ENCODE measurements at places on chromosomes 2 and 18.

- no peak for DNase-seq
These were observed 20.9 kb downstream of the GKN2 start for GRCh38 chr2:68931799-68932198.

DNA sequence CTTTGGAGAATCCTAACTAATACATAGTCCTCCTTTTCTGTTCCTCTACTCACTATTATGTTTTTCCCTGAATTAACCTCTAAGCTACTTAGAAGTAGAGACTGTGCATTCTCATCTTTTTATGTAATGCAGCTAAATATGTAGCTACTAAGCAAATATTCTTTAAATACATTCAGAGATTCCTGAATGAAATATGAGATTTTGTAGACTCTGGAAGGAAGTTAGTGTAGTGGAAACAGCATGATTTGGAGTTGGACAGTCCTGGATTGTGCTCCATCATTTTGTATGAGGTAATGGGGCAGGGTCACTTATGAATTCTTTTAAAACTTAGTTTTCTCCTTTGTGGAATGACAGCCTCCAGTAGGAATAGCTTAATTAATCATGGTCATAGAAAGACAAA, 24.7 kb upstream of the NT5C1B start:
- no peak for DNase-seq

- no peak for DNase-seq
These were observed 45.9 kb upstream of the TXNDC2 start for GRCh38 chr18:9839853-9840252.

- DNase-seq, result no peak
These were observed 1.4 kb upstream of the TTL start for GRCh38 chr2:112480530-112481049.

GRCh38 chr2:195830968-195831950, 174.2 kb downstream of the SLC39A10 start:
- no peak for DNase-seq

DNA sequence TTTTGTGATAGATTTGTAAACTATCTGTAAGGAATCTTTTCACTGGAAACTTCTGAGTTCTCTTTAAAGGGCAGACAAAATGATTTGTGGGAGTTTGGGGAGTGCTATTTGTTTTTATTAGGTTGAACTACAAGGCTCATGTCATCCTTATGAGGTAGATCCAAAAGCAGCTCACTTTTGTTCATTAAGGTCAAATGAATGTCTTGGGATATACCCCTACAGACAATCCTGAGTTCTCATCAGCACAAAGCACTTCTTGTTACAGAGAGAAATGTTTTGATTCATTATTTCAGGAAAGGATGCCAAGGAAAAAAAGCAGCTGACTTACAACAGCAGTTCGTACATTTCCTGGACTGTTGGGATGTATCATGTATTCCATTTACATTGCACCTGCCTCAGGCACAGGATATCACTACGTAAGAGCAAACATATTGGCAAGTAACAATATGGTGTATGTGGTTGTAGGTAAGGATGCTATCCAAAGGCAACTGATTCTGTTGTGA, 68.9 kb downstream of the DCC start:
- DNase-seq, result no peak

GRCh38 chr2:188439986-188440385, 148.3 kb downstream of the GULP1 start:
- no peak for DNase-seq

DNA sequence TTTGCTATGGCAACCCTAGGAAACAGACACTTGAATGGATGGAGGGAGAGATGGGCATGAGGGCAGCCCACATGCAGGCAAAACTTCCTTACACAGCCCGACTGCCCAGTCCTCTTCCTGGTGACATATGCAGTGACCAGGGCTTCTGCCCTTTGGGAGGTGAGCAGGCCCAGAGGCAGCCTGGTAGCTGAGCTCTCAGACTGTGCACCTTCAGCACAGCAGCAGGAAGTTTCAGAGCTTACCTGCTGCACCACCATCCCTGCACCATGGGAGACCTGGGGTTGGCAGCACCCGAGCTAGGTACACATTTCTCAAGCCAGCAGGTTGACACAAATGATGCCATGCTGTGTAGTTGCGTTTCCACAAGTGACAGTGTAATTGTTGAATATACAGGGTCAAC, 97.6 kb upstream of the LMAN1 start:
- DNase-seq, result no peak

- DNase-seq, result no peak
These were observed 46.2 kb upstream of the ELOA2 start for GRCh38 chr18:47081578-47081977.

DNA sequence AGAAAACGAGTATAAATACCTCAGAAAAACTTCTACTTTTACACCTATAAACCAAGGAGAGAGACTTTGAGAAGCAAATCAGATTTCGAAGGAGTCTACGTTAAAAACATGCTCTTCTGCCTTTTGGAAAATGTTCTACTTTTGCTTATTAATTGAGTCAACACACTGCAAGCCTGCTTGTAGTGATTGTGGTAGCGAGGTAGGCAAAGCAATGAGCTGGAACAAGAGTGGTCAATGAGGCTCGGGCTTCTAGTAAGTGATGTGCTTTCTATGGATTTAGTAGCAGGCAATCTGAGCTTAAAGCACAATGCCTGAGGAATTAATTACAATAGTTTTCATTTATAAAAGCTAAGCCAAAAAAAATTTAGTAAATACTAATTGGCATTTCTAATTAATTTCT, 103.4 kb upstream of the TFCP2L1 start:
- no peak for DNase-seq

GRCh38 chr18:47594621-47595086, 335.8 kb downstream of the SMAD2 start:
- no peak for DNase-seq

DNA sequence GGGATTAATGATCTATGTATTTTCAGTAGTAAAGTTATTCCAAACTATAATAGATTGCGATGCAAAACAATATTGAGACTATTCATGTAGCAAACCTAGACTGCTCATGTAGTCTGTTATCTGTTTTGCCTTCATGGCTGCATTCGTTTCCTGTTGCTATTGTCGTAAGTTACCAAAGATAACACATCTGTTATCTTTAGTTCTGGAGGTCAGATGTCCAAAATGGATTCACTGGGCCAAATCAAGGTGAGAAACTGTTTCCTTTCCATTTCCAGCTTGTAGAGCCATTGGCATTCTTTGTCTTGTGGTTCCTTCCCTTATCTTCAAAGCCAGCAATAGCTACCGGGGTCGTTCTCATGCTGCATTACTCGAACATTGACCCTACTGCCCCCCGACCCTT, 20.9 kb downstream of the ITGAV start:
- DNase-seq, result no peak

DNA sequence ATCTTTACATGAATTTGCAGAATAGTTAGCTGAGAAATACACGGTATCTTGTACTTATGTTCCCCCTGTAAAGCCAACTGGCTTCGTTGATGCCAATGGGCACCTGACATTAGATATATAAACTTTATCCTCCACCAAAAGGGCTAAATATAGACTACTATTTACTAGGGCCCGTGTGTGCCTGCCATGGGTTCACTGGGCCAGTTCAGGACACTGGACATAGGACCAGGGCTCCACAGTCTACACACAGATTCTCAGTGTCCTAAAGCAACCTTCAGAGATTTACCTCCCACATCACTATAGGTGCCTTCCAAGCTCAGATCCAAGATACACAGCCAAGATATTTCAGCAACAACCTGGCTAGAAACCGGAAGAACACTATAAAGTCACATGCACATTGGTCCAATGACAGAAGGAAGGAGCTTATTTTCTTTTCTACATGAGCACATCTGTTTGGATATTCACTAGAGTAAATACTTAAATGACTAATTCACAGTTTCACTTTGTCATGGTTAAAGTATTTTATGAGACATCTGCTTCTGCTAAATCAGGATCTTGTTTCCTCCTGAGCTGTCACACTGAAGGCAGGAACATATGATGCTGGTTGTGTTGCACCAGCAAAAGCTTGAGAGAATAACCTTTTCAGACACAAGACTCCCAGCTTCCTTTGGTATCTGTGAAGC, 95.1 kb downstream of the MYO5B start:
- no peak for DNase-seq

DNA sequence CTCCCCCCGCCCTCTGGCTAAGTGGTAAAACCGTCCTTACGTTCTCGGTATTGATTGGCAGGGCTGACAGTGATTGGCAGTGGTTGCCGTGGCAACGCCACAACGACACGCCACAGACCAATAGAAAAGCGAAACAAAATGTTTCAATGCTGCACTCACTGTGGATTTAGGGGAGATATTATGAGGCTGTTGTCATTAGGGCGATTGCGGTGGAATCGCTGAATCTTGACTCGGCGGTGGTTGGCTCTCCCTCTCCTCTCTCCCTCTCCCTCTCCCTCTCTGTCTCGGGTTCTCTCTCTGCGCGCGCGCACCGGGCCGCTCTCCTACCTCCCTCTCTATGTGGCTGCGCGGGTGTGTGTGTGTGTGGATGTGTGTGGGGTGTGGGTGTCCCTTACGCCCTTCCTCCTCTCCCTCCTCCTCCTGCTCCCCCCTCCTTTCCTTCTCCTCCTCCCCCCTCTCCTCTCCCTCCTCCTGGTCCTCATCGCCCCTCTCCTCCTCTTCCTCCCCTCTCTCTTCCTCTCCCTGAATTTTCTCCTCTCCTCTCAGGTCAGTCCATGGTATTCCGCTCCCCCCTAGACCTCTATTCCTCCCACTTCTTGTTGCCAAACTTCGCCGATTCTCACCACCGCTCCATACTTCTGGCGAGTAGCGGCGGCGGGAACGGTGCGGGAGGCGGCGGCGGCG, at the start of gene SIX3:
Gene SIX3 (plus strand): TSS at position 152 of the 684 bp plus-strand sequence. CDS start 403 bp downstream, at position 555.
- DNase-seq, result no peak

GRCh38 chr2:68134554-68134953, 23.1 kb upstream of the PNO1 start:
- DNase-seq, result no peak

DNA sequence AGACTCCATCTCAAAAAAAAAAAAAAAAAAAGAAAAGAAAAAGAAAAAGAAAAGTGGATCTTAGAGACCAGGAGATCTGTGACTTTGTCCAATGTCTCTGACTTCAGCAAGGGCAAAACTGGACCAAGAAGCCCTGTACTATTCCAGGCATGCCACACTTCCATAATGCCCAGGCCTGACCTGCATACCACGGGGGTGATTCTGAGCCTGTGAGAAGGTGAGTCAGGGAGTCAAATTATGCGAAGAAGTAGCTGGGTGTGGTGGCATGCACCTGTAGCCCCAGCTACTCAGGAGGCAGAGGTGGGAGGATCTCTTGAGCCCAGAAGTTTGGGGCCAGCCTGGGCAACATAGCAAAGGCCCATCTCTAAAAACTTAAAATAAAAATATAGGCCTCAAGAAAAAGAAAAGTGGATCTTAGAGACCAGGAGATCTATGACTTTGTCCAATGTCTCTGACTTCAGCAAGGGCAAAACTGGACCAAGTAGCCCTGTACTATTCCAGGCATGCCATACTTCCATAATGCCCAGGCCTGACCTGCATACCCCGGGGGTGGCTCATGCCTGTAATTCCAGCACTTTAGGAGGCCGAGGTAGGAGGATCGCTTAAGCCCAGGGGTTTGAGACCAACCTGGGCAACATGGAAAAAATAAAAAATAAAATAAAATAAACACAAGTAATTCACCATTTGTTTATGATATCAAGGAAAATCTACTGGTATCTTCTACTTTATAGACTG, 12.2 kb upstream of the PUM2 start:
- DNase-seq, result no peak

GRCh38 chr2:31232586-31232985, 1.4 kb upstream of the EHD3 start:
- no peak for DNase-seq

DNA sequence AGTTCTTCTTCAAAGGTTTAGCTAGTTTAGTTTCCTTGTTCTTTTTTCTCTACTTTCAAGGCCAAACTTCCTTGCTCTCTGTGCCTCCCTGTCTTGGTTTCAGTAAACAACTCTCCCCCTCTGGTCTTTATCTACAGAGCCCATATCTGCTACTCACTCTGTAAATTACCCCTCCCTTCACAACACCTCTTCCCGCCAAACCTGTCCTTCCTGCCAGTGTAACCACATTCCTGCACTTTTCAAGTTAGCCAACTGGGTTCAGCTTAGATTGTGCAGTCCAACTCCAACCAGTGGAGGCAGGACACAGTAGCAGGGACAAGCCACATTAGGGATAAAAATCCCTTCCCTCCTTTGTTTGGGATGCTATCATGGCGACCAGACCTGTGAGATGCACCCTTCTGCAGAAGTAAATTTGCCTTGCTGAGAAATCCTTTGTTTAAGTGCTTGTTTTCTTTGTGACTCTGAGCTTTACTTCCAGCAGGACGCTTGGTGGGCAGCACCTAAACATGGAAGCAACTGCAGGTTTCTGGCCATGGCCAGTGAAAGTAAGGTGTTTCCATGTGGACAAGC, 706.0 kb downstream of the KCNJ3 start:
- DNase-seq, result no peak

DNA sequence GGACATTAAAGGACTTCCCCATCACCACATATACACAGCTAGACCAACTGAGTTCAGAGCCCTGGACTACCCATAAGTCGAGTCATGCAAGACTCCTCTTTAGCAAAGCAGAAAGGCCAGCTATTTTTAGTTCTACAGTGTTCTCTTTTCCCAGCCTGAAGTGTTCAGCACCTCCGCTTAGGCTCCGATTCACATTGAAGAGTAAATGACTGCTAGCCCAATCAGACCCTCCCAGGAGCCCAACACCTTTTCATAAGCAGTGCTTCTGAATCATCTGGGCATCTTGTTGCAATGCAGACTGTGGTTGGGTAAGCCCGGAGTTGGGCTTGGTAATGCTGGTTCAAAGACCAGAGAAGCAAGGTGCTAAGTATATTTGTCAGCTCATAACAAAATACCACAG, 138.6 kb upstream of the MSH6 start:
- no peak for DNase-seq

DNA sequence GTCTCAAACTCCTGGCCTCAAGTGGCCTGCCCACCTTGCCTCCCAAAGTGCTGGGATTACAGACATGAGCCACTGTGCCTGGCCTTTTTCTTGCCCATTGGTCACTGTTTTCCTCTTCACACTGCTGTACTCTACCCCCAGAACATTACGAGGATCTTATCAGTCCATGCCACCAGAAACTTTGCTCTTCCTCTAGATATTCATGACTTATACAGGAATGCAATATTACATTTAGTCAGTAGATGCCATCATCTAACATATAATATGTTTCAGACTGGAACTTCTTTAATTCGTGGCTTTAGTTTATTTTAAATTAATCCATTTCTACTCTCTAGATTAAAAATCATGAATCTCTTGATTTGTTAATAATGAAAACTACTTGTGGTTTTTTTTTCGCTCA, 135.5 kb downstream of the COMMD1 start:
- no peak for DNase-seq

- DNase-seq, result no peak
These were observed 333.0 kb downstream of the SUCLG1 start for GRCh38 chr2:84126084-84126483.

- DNase-seq, result no peak
These were observed 21.5 kb upstream of the TMEM87B start for GRCh38 chr2:112033600-112033999.

- no peak for DNase-seq
These were observed 28.2 kb upstream of the ACAA2 start for GRCh38 chr18:49841236-49842217.

- no peak for DNase-seq
These were observed 162.6 kb upstream of the CYRIA start for GRCh38 chr2:16828044-16828827.

GRCh38 chr2:236472720-236473495, 96.7 kb upstream of the ACKR3 start:
- no peak for DNase-seq

- no peak for DNase-seq
These were observed 190.2 kb downstream of the INHBB start for GRCh38 chr2:120536141-120536540.

- DNase-seq, result no peak
These were observed 68.6 kb downstream of the TTC27 start for GRCh38 chr2:32696439-32696838.
